Bronchial epithelial cell (primary cell): ENCODE measurements at places on chromosomes 1 and 21. TPM values are rescaled to one million over a fixed set of nuclear protein-coding genes. Genes with fewer than 3 reads are reported as not detected.

- no peak for DNase-seq
These were observed 14.2 kb downstream of the THRAP3 start for GRCh38 chr1:36238433-36238832.

DNA sequence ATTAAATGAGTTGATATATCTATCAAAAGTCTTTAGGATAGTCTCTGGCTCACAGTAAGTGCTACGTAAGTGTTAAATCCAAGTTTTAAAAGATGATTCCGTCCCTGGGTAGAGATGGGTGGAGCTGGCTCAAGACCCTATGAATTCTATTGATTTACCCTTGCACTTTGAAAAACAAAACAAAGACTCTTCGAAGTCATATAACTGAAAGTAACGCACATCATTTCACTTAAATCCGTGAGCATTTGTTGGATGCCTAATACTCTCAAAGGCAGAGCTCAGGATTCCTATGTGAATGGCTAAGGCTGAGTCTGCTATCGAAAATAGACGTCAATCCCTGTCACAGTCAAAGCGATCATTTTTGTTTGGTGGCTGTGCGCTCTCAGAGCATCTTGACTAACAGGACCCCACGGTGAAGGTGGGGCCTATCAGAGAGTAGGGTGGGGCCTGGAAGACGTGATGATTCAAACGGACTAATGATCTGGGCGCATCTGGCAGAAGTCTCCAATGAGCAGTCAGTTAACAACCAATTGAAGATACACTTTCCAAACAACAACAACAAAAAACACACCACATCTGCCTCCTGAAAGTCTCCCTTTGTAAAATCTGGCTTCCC, 1.2 kb upstream of the NUCKS1 start:
- DNase-seq = no peak

DNA sequence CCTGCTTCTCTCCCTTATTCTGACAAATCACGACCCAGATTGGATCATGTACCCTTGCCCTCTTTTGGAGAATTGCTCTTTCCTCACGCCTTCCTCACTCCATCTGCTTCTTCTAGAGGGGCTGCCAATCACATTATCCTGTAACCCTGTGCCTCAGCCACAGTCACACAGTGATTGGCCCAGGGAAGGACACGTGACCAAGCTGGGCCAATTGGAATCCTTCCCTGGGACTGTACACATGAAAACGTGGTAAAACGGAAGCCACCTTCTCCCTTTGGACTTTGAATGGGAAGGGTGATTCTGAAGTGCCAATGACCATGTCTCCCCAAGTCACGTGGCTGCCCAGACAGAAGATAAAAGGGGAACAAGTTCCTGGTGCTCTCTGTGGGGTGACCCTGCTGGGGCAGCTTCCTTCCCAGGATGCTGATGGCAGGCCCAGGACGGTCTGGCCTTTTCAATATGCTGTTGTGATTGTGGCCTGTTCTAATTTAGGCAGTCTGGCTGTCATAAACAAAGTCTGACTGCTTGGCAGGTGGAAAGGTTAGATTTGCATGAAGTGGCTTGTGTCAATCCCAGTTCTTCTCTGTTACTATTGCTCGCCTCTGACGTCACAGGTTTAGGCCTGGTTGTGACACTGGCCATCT, 92.9 kb downstream of the UBIAD1 start:
- no peak for DNase-seq

DNA sequence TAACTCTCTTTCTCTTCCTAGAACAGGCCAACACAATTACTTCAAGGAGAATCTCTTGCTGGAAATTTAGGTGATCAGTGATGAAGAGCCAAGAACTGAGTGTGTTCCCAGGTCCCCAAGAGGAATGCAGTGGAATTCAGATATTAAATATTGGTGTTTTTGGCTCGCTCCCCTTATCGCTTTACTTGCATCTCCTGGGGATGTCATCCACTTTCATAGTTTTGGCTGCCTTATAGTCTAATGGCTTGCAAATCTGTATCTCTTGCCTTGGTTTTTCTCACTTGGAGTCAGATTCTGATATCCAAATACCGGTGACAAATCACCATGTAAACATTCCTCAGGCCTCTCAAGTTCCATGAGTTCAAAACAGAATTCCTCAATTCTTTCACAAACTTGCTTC, 151.0 kb upstream of the C1orf87 start:
- DNase-seq = no peak

- DNase-seq = no peak
These were observed 3.4 kb downstream of the ZNF496 start for GRCh38 chr1:247328311-247328710.

DNA sequence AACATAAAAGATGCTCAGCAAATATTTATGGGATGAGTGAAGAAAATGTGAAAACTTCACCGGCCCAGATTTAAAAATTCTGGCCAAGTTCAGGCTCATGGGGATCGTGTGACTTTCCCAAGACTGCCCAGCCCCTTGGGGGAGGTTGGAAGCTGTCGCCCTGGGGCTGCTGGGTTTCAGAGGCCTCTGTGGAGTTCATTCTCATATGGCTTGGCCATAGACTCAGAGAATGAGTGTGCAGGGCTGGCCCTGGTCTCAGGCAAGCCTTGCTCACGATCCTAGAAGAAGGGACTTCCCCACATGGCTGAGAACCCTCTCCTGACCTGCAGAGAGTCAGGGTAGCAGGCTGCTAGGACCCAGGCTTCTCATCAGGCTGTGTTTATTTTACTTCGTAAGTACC, 24.6 kb downstream of the PADI2 start:
- no peak for DNase-seq

DNA sequence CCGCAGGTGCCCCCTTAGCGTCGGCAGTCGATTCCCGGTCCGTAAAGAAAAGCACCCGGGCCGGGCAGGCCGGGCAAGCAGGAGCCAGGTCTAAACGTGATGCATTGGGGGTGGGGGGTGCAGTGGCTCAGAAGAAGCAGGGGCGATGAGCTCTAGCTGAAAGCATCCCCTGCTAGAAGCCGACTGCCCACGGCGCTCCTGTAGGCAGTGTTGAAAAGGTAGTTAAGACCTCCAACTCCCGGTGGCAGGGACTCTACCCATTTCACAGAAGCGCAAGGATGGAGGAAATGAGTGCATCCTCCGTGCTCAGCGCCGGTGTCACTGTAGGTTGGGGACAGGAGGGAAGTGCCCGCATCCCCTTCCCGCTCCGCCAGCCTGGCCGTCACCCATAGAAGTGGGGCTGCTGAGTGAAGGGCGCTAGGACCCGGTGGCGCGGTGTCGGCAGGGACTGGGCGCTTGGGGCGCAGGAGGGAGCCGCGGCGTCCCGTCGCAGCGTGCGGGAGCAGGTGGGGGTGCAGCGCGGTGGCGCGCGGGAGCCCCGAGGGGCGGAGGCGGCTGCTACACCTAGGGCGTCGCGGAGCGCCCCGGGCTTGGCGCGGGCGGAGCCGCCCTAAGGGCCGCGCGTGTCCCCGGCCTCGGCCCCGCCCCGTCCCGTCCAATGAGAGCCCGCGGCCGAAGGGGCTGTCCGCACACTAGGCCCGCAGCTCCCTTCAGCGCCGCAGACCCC, at the start of gene WNT2B:
Gene WNT2B, plus strand, starts transcription at position 688 of the 727 bp plus-strand sequence. CDS start 298 bp downstream, outside the sequence.
- no peak for DNase-seq

DNA sequence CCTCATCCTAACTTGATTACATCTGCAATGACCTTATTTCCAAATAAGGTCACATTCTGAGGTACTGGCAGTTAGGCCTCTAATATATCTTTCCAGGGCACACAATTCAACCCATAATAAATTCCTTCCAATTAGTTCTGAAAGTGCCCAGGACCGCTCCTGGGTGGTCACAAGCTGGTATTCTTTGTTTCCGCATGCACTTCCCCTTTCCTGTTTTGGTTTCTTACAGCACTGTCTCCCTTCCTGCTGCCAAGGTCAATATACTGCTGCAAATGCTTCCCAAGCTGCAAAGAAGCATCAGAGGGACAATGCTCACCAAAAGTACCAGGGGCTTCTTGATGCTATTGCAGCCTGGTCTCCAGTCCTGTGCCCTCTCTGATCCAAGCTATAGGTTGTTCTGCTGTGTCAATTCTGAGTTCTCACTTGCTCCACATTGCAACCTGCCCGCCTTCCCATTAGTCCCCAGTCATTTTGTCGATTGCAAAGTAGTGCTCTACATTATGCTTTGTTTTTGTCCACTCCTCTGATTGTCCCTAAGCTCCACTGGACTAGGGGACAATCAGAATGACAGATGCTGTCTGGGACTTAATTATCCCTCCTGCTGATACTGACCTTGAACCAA, 13.9 kb upstream of the XPR1 start:
- DNase-seq = no peak

DNA sequence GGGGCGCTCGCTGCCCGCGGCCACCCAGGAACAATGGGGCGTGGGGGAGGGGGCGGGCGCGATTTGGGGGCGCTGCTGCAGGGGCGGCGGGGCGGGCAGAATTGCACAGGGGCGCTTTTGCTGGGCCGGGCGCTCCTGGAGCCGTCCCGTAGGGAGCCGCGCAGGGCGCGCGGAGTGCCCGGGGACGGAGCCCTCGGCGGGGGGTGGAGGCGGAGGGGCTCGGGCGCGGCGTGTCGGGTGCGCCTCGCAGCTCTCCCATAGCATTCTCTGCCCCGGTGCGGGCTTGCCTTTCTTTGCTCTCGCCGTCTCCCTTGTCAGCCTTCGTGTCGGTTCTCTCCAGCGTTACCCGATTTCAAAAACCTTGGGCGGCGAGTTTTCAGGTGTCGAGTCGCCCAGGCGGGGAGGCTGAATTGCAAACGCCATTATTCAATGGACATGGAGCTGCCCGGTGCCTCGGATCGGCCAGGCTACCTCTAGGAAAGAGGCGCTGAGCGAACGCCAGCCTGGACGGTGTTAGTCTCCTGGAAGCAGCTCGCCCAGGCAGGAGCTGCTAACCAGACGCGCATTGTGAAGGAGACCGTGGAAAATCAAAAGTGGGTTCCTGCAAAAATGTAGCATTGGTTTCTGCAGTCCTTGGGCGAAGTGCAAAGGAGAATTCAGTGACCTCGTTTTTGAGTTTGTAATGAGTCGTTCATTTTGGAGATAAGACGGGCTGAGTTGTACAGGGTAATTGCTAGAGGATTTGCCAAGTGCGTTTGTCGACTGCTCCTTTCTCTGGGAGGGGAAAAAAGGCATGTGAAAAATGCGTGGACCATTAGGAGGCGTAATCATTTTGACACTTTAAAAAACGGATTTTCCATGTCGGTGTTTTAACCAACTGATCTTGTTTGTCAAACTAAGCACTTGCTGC, 626 bp downstream of the CXADR start:
- peak; percentile 47 for DNase-seq

- peak; percentile 90 for DNase-seq
These were observed 95.2 kb downstream of the KCNJ15 start for GRCh38 chr21:38351961-38352521.

- DNase-seq = no peak
These were observed 83.3 kb downstream of the OLFML3 start for GRCh38 chr1:114062477-114063099.

DNA sequence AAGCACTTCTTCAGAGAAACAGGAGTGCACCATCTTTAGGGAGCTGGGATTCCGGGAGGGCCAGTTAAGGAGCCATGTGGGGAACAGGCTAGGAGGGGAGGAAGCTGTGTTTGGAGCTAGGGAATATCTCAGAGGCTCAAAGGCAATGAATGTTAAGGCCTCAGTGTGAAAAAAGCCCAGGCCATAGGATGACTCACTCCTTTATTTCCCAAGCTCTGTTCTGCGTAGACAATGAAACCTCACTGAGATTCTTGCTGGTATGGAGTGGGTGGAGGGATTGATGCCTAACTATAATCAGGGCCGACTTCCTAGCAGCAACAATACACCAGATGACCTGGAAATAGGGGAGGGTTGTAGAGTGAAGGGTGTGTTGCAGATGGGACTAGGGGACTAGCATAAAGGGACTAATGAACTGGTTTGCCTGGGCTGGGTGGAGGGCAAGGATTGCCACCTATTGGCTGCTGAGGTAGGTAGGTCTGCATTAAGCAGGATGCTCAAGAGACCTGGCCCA, 2.1 kb downstream of the GNAT2 start:
- peak; percentile 90 for DNase-seq

DNA sequence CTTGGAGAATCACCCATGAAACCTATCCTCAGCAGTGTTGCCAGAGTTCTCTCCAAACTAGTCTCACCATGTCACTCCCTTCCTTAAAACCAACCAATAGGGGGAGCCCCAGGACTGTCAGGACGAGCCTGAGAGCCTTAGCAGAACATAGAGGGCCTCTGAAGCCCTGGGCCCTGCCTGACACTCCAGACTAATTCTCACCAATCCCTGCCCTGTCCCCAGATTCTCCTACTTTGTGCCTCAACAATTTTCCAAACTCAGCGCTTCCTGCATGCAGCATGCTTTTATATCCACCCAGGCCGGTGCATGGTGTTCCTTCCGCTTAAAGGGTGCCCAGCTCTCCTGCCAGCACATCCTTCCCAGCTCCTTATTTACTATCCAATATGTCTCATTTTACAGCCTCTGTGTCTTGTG, 42.7 kb downstream of the HSD3B1 start:
- peak; percentile 60 for DNase-seq

DNA sequence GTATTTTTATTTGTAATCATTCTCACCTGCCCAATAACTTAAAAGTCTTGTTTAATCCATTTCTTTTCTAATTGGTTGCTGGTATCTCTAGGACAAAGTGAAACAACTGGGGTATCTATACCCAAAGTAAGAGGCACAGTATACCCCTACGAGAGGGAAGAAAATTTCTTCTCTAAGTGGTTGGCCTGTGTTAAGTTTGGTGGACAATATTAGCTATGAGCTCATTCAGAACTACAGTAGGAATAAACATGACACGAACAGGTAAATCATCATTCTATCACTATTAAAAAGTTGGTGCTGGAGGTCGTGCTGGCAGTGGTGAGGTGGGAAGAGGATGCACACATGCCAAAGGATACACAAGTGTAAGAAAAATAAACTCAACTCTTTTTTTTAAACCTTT, 99.6 kb downstream of the ZNF644 start:
- no peak for DNase-seq

GRCh38 chr1:91637539-91637994, 136.9 kb downstream of the CDC7 start:
- DNase-seq = no peak

DNA sequence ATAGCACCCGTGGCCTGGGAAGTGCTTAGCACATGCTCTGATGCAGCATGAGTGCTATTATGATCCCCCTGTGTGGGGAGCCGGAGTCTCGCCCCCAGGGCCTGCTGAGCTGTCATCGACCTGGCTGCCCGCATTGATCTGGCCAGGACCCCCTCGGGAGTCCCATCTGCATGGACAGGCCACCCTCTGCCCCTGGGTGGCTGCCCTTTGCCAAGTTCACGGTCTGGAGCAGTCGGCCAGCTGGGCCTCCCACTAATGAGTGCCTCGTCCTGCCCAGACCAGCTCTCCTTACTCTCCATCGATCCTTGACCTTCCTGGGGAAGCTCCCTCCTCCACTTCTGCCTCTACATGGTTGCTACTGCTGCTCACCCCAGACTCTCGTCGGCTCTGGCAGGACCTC, 121.8 kb upstream of the RUNX3 start:
- no peak for DNase-seq

DIO1 gene
- total RNA-seq = not detected in 2 replicates

SPRR3 gene
- total RNA-seq = 136 and 342 TPM in 2 replicates

MXRA8 gene
- total RNA-seq = 0.51 and 5.0 TPM in 2 replicates

YARS1 gene
- total RNA-seq = 195 and 234 TPM in 2 replicates

MATN1 gene
- not detected in 2 replicates for total RNA-seq

LCE1E gene
- not detected in 2 replicates for total RNA-seq

SPATA46 gene
- not detected in 2 replicates for total RNA-seq

C1orf185 gene
- total RNA-seq = not detected in 2 replicates

ZBED6 gene
- total RNA-seq = 3.6 and 4.5 TPM in 2 replicates

RAB42 gene
- not detected in 2 replicates for total RNA-seq

LPAR3 gene
- total RNA-seq = 37.1 and 104 TPM in 2 replicates
